NCI-H446 treated with DMSO at 0.1 percent for 48 hours (cell line): ENCODE measurements at places on chromosomes 13 and 19.

DNA sequence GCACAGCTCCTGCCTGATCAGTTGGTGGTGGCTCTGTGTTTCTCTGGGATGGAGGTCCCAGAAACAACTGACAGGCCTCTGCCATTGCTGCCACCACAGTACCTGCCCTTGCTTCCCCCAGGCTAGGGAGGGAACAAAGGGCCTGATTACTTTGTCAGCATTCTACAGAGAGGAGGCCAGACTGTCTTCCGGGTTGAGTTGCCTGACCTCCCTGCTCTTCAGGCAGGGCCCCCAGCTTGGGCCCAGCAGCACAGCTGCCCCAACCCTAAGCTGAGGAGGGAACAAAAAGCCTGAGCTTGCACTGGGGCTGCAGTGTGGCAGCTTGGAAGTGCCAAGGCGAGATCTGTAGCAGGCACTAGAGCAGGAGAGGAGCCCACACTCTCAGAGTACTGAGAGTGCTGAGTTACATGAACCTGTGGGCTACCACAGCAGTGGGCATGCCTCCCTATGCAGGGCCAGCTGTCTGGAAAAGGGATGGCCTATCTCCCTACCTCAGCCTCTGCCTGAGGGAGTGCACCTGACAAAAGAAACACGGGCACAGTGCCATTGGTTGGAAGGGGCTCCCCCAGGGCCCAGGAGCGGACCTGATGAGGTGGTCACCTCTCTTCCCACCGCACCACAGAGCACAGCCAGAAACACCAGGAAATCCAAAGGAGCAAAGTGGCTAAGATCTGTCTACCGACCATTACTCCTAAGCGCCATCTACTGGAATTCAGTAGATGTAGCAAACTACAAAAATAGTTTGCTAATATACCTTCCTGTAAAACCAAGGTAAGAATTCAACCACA, 24.4 kb downstream of the SLC25A15 start:
- DNase-seq: no peak

DNA sequence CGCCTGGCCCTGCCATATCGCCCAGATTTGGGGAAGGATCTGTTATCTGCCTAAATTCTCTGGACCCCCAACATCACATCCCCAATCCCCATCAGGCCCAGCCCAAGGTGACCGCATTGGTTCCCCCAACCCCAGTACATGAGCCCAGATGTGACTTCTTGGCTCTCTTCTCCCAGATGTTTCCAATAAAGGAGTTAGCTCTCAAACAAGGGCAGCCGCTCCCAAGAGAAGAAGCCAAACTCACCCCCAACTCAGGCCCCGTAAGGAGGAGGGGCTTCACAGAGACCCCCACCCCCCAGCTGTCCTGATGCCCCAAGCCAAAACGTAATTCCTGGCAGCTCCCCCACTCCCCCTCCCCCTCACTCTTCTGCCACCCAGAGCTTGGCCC, 6.9 kb downstream of the FBN3 start:
- no peak for DNase-seq

DNA sequence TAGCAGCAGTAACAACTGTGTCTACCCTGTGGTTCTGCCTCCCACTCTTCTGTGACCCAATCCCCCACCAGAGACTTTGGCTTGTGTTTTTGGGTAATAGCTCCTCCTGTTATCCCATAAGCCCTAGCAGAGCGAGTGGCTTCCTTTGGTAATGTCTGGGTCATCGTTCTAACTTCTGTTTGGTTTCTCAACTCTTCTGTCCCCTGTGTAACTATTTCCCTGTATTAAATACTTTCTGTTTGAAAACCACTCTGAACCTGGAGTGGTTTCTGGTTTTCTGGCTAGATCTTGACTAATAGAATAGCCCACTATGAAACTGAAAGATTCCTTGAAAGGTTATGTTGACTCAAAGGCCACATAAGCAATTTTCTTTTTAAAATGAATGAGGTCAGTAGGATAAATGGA, 350.0 kb downstream of the DCT start:
- DNase-seq: no peak

GRCh38 chr13:109136873-109137272, 507.5 kb downstream of the MYO16 start:
- DNase-seq: no peak

DNA sequence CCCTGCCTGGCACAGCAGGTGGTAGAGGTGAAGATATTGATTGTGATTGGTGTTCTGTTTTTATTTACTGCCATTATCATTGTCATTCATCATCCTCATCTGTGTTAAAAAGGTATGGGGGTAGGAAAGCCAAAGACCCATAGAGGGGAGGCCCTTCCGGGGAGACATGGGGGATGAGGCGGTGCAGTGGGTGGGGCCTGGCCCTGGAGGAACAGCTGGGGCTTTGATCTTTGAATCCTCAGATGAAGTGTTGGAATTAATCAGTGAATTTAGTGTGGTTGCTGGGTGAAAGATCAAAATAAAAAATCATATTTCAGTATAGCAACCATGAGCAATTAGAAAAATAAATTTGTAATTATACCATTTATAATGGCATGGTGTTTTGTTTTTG, 7.4 kb downstream of the PTH2 start:
- DNase-seq: no peak
